ENCODE measurements at places on chromosomes 11 and 22.

DNA sequence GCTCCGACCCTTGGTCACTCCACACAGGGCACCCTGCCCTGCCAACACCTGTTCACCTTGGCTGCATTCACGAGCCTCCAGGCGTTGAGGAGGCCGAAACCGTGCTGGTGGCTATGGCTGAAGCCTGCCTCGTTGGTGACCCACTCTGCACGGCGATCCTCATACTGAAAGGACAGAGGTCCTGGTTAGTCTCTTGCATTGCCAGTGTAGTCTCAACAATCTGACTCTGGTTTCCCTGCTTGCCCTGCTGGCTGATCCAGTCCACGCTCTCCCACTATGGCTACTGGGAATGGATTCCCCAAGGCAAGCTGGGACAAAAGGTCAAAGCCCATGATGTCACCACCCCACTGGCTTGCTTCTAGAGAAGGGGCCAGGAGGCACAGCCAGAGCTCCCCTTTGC, 12.9 kb downstream of the PCSK7 start:
- DNase-seq = no peak

DNA sequence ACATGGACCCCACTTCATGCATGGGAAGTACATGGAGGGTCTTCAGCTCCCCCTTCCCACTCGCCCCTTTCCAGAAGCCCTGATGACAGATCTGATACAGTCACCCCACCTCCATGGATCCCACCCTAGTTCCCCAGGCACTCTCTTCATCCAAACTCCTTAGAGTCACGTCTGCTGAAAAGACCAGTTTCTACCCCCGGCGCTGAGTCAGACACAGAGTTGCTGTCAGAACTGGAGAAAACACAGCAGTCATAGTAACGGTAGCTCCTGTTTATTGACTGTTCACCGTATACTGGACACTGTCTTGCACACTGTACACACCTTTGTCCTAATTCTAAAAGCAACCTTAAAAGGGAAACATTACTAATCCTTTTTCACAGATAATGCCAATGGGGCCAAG, 29.1 kb downstream of the DRD2 start:
- DNase-seq = no peak

DNA sequence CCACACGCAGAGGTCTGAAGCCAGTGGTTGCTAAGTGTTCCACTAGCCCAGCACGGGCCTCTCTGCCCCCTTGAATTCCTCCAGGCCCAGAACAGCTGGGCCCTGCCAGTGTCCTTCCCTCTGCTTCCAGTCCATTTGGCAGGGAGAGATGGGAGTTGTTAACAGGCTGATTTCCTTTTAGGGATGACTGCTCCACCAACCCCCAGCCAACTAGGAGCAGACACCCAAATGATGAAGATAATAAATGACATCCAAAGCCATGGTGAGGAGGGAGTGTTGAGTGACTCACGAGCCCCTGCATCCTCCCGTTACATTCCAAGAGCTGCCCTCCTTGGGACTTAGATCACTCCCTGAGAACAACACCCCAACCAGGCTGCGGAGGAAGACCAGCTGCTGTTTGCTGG, 20.6 kb downstream of the PARVA start:
- DNase-seq = no peak

DNA sequence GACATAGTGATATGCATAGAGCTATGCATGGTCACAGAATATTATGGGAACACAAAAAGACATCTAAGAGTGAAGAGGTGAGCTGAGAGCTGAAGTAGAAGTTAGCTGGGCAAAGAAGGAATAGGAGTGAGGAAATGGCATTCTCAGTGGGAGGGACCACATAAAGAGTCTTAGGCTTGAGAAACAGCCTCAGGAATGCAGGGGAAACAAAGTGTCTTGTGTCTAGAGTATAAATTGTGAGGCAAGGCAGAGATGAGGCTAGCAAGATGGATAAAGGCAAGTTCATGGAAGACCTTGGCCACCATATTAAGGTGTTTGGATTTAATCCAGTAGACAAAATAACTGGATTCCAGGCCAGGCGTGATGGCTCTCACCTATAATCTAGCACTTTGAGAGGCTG, 40.6 kb upstream of the CRTAM start:
- DNase-seq = no peak

DNA sequence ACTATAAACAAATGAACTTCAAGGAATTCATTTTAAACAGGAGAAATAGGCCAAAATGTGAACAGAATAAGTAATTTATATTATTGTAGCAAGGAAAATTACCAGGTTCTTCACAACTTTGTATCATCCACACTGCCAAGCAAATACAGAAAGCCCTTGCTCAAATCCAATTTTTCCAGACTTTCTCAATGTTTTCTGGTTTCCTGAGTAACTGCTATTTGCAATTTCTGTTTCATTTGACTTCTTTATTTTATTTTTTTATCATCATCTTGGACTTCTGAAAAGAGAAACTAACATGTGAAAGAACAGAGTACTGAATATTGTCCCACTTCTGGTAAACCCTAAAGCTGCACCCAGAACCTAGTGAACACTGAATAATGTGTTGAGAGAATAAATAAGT, 61.0 kb downstream of the SLC1A2 start:
- no peak for DNase-seq

- DNase-seq = no peak
Measured at GRCh38 chr11:76910620-76911414, 50.1 kb downstream of the ACER3 start.

- no peak for DNase-seq
Measured at GRCh38 chr11:103651341-103651998, 385.0 kb upstream of the DDI1 start.

GRCh38 chr22:46734830-46735453, 3.1 kb downstream of the CERK start:
- no peak for DNase-seq

DNA sequence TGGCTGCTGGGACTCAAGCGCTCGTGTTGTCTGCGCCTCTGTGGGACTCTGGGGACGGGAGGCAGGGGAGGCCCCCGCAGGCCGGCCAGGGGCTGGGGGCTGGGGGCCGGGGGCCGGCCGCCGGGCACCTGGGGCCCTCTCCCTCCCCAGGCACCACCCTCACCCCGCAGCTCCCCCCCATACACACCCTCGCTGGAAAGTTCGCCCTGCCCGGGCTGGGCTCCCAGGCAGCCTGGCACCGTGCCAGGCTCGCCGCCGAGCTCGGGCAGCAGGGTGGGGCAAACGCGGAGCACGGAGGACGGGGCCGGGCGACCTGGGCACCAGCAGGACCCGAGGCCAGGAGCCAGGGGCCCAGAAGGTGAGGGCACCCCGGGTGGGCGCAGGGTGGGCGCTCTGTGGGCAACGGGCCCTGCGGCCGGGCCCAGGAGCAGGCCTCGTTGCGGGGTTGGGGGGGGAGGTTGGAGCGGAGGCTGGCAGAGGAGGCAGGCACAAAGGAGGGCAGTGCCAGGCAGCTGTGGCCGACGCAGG, 76.7 kb upstream of the WNT7B start:
- DNase-seq = peak; percentile 31

GRCh38 chr11:73184953-73185671, 33.0 kb upstream of the P2RY2 start:
- DNase-seq = peak; percentile 9

GRCh38 chr22:26241361-26241760, 72.1 kb downstream of the SEZ6L start:
- no peak for DNase-seq
